ENCODE measurements at places on chromosomes 1 and 21.

DNA sequence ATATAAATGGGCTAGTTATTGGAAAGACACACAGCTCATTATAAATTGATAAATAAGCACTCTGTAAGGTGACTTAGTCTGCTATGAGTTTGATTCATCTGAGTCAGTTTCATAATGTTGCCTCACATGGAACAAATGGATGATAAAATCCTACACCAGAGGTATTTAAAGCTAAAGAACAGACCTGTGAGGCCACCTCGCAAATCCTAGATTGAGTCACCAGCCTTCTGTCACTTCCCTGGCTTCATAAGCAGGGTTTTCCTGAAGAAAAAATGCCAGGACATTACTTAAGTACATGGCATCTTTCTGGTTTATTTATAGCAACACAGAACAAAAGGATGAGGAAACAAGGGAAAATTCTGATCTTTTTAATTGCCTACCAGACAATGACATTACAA, 18.4 kb downstream of the CD2 start:
- no peak for DNase-seq

- DNase-seq, result no peak
These were observed 870.7 kb downstream of the BRINP3 start for GRCh38 chr1:189606795-189607476.

GRCh38 chr1:86756062-86756406, 51.7 kb downstream of the SH3GLB1 start:
- DNase-seq, result no peak

- DNase-seq, result no peak
These were observed 395.2 kb upstream of the LYPLAL1 start for GRCh38 chr1:218778257-218779126.

- no peak for DNase-seq
These were observed 57.6 kb upstream of the CD34 start for GRCh38 chr1:207968521-207969009.

- DNase-seq, result no peak
These were observed 124.7 kb downstream of the POU2F1 start for GRCh38 chr1:167345386-167345733.

GRCh38 chr21:25903607-25904006, 168.8 kb downstream of the GABPA start:
- DNase-seq, result no peak

GRCh38 chr1:38563942-38564735, 295.4 kb downstream of the RRAGC start:
- DNase-seq, result no peak

DNA sequence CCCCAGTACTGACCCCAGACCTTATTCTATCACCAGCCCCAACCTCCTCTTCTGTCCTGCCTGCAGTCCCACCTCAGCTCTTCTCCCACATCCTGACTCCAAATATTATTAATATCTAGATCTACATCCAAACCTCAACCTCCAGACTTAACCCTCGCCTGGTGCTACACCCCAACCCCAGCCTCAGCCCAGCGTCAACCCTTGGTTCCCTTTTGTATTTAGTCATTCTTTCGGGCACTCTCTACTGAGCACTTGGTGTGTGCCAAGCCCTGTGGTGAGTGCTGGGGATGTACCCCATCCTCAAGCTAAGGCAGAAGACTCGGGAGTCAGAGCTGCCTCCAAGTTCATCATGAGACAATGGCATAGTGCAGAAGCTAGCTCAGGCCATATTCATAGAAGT, 1.1 kb downstream of the SHISAL2A start:
- no peak for DNase-seq

GRCh38 chr21:44526096-44526997, 13.6 kb downstream of the KRTAP10-1 start:
- DNase-seq, result no peak

All from activated CD4-positive, CD25-positive, alpha-beta regulatory T cell (primary cell).